ENCODE measurements at places on chromosomes 2 and 18. TPM values are rescaled to one million over a fixed set of nuclear protein-coding genes. Genes with fewer than 3 reads are reported as not detected.

Gene SAG
- not detected for total RNA-seq

DNA sequence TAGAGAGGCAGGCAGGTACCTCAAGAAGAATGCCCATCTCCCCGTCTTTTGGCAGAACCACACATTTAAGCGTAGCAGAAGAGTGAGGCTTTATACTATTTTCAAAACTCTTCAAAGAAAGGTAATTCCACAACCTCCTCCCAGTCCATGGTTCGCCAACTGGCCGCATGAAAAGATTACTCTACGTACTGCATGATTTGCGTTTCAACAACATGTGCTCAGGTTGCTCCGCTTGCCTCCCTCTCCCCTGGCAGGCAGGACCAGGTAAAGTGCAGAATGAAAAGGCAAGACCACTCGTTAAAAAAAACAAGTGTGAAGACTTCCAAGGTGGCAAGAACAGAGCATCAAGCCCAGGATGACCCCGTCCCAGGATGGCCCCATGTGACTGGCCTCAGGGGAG lies 143.7 kb downstream of the SP3 start:
- H3K36me3 ChIP-seq: no peaks in the 10 kb centered on the region
- peaks cover 16% of the 10 kb centered on the region for H3K27me3 ChIP-seq
- H3K27ac ChIP-seq: no peak overlapping the region
- DNase-seq: no peak

Gene CPLX4
- not detected for total RNA-seq

- H3K27ac ChIP-seq: no peak overlapping the region
- no peak overlapping the region for H3K4me3 ChIP-seq
- H3K27me3 ChIP-seq: no peaks in the 10 kb centered on the region
Measured at GRCh38 chr2:17057109-17058017, 391.7 kb upstream of the CYRIA start.

GRCh38 chr2:195590861-195591205 lies 66.2 kb upstream of the SLC39A10 start:
- H3K36me3 ChIP-seq: no peaks in the 10 kb centered on the region
- no peak overlapping the region for H3K4me3 ChIP-seq
- H3K4me1 ChIP-seq: 0 out of 2 replicates have a peak, but pooled peaks cover 3% of the 10 kb centered on the region
- no peaks in the 10 kb centered on the region for H3K27me3 ChIP-seq
- DNase-seq: no peak
- H3K27ac ChIP-seq: no peak overlapping the region

Gene EGR4
- total RNA-seq: not detected

- 0 out of 2 replicates have a peak, but pooled peaks cover 4% of the 10 kb centered on the region for H3K4me1 ChIP-seq
- H3K4me3 ChIP-seq: no peak overlapping the region
- H3K36me3 ChIP-seq: no peaks in the 10 kb centered on the region
- no peaks in the 10 kb centered on the region for H3K27me3 ChIP-seq
- no peak for DNase-seq
Measured at GRCh38 chr2:214579035-214579434, 168.2 kb downstream of the VWC2L start.

Gene CFAP65
- total RNA-seq: not detected

GRCh38 chr2:101374821-101375561 lies 12.3 kb downstream of the CREG2 start:
- H3K36me3 ChIP-seq: no peaks in the 10 kb centered on the region
- no peak overlapping the region for H3K4me3 ChIP-seq
- H3K4me1 ChIP-seq: peaks cover 6% of the 10 kb centered on the region
- no peaks in the 10 kb centered on the region for H3K27me3 ChIP-seq
- H3K27ac ChIP-seq: no peak overlapping the region

Gene HK2
- 7.1 TPM for total RNA-seq

Gene PARD3B
- 10.6 TPM for total RNA-seq

Gene TANC1
- 11.6 TPM for total RNA-seq

GRCh38 chr2:83051538-83052170 lies 1407.4 kb downstream of the SUCLG1 start:
- peaks cover 28% of the 10 kb centered on the region for H3K4me1 ChIP-seq
- DNase-seq: no peak
- H3K27ac ChIP-seq: no peak overlapping the region
- no peaks in the 10 kb centered on the region for H3K36me3 ChIP-seq

DNA sequence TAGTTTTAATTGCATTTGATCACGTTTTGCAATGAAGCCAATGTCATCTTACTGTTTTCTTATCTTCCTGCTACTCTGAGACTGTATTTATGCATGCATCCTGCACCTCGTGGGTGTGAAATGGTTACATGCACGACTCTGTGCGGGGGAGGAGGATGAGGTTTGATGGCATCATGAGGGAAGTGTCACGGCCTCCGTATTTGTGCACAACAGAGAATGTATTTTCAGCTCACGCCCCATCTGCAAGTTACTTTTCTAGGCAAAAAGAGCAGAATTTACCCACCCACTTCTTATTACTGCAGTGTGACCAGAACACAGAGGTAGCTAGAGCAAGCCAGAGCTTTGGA lies 145.1 kb downstream of the TDRD15 start:
- H3K4me1 ChIP-seq: no peaks in the 10 kb centered on the region
- H3K4me3 ChIP-seq: no peak overlapping the region
- H3K27me3 ChIP-seq: no peaks in the 10 kb centered on the region
- H3K36me3 ChIP-seq: no peaks in the 10 kb centered on the region
- no peak for DNase-seq

Gene TMEM37
- total RNA-seq: not detected

DNA sequence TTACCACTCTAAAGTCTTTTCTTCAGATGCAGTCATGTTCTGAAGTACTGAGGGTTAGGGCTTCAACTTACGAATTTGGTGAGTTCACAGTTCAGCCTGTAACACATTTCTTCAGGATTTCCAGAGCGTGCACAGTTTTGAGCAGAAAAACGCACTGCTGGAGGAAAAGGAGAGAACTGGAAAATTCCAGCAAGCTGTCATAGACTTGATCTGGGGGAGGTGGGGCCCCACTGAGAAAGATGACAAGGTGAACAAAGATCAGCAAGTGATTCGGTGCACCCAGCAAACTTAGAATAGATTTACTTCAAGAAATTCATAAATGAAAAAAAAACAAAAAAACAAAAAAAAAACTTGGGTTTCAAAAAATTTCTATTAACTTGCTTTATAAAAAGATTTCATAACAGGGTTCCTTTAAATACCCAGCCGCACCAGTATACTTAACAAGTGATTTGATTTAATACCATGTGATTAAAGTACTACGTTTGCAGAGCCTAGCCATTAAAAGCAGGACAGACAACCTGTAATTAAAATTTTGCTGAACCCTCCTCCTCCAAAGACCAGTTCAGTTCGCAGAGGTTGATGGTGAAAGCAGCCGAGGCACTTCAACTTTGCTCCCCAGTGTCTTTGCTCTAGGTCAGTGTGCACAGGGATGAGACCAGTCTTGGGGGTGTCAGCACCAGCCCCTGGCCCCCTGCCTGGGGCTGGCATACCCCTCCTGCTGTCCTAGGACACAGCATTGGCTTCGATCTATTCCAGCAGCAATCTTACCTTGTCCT lies 30.5 kb downstream of the CTIF start:
- DNase-seq: no peak
- H3K27me3 ChIP-seq: no peaks in the 10 kb centered on the region
- no peak overlapping the region for H3K27ac ChIP-seq
- no peak overlapping the region for H3K4me3 ChIP-seq
- peaks cover 67% of the 10 kb centered on the region for H3K36me3 ChIP-seq

- no peak for DNase-seq
- no peak overlapping the region for H3K27ac ChIP-seq
- H3K4me1 ChIP-seq: peaks cover 44% of the 10 kb centered on the region
- H3K4me3 ChIP-seq: no peak overlapping the region
Measured at GRCh38 chr18:22523481-22523880, 105.8 kb upstream of the CTAGE1 start.

Gene VWC2L
- not detected for total RNA-seq

DNA sequence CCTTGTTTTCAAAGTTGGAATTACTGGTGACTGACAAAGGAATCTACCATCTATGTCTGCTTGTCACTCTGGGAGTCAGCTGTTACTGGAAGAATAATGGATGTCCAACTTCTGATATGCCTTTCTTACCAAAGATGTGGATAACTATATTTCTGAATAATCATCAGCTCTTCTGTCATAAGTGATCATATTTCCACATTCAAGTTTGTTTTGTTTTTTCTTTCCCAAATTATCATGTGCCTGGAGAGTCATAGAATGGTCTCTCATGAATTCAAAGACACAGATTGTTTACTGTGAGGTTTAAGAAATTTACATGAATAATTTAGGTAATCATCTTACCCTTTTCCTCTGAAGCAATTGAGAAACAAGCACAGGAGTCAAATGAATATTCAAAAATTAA lies 986.7 kb upstream of the CDH2 start:
- 0 out of 2 replicates have a peak, but pooled peaks cover 4% of the 10 kb centered on the region for H3K36me3 ChIP-seq
- H3K4me3 ChIP-seq: no peak overlapping the region
- H3K4me1 ChIP-seq: peaks cover 45% of the 10 kb centered on the region
- no peaks in the 10 kb centered on the region for H3K27me3 ChIP-seq

GRCh38 chr2:126370201-126370600 lies 285.8 kb upstream of the GYPC start:
- no peaks in the 10 kb centered on the region for H3K36me3 ChIP-seq
- H3K27ac ChIP-seq: no peak overlapping the region
- H3K4me3 ChIP-seq: no peak overlapping the region
- no peak for DNase-seq
